ENCODE measurements at places on chromosomes 3 and 15.

DNA sequence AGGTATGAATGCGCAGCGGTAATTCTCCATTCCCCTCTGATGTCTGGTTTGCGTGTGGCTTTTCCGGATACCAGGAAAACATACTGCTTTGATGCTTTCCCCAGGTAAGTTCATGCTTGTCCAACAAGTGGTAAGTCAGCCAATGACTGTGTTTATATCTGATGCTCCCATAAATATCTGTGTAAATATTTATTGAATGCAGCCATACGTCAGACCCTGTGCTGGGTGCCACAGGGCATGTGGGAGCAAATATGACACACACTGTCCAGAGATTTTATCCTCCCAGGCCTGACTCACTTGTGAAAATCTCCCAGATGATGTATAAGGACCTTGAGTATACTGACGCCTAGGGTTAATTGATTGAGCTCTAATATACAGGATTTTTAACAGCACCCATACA lies 29.6 kb upstream of the CEMIP start:
- DNase-seq: no peak

- DNase-seq: no peak
Observed at GRCh38 chr3:183782576-183783276, 42.7 kb downstream of the MAP6D1 start.

DNA sequence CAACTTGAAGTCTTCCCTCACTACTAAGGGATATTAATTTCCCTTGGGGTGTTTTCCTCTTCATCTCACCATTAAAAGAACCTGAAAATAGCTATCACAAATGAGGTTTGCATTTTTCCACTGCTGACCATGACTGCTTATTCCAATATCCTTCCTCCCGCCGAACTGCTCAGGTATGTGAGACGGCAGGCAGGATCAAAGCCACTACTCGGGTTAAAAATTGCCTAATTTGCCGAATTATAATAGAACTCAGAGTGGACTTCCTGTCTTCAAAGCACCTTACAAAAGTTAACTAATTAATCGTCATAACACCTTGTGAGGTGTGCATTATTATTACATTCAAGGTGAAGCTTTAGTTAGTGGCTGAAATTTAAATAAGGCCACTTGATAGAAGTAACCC lies 655.2 kb upstream of the ADAMTS9 start:
- DNase-seq: no peak

DNA sequence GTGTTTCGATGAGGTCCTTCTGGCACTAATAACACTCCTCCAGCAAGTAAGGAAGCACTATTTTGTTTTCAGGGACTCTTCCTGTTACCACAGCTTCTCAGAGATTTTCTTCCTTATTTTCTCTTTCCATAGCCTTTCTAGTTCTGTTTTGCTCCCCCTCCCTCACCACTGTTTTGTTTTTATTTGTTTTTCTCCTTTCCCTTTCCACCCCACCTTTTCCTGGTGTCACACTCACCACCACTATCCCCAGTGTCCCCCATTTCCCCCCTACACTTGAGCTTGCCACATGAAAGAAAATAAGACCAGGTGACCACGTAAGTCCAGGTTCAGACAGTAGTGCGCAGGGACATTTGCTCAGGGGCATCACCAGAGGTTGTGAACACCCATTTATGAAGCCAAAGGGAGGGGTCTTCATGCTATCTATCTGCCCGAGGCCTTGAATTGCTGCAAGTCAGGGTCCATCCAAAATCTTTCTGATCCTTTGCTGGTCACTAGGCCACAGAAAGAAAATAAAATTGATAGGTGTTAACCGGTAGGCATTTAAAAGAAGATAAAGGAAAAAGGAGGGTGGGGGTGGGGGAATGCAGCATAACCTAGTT lies 1.4 kb upstream of the RFTN1 start:
- no peak for DNase-seq

GRCh38 chr3:62873451-62873760 lies 1.8 kb downstream of the CADPS start:
- DNase-seq: no peak

DNA sequence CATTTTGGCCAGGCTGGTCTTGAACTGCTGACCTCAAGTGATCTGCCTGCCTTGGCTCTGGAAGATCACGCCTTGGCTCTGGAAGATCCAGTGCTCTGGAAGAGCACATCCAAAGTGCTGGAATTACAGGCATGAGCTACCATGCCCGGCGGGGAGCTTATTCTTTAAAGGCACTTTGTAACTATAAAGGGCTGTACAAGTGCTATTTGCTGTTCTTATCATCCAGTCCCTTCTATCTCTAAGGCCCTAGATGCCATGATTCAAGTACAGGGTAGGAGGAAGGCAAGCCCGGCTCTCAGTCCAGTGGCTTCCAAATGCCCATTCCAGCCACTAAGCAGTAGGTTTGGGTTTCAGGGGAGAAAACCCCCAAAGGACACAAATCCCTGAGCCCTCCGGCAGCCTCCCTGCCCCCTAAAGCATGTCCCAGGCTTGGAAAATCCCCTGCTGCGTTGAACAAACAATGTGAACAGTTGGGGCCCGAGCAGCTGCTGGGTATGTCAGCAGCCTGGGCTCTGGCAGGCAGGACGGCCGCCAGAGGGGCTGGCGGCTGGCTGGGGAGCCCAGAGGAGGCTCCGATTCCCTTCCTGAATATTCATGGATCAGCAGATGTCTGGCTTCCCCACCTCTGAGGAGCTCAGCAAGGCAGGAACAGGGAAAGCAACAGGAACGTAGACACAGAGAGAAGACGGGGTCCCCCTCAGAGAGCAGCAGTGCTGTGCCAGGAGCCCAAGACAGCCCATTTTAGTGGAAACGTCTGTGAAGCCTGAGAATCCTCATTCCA lies 7.7 kb downstream of the IGDCC4 start:
- no peak for DNase-seq

- no peak for DNase-seq
Observed at GRCh38 chr3:108462899-108463298, 47.5 kb downstream of the MYH15 start.

GRCh38 chr3:124962403-124962940 lies 27.9 kb upstream of the MUC13 start:
- DNase-seq: no peak

DNA sequence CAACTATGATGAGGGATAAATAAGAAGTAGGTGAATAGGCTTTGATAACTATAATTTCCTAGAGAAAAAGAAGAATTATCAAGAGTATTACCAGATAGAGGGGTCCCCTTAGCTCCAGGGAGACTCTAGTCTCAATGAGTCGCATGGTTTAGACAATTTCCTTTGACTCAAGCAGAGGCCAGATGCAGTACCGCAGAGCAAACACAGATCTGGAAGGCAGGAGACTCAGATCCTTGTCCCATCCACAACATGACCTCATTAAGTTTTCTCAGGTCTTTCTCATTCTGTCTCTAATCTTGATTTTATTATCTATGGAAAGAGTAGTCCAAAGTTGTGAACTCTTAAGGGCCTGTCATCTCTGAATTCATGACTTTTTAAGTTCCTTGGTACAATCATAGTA lies 987.9 kb downstream of the NTRK3 start:
- DNase-seq: no peak

Measured in sciatic nerve (tissue), 2 donors.